ENCODE measurements at places on chromosomes 2 and 18.

GRCh38 chr2:195037045-195037444 lies 620.0 kb upstream of the SLC39A10 start:
- no peak for DNase-seq

- DNase-seq = no peak
These were observed 179.1 kb upstream of the SH3BP4 start for GRCh38 chr2:234772733-234773060.

- DNase-seq = no peak
These were observed 15.0 kb downstream of the TOGARAM2 start for GRCh38 chr2:28995765-28996750.

- no peak for DNase-seq
These were observed 113.8 kb upstream of the RGPD4 start for GRCh38 chr2:107712857-107713256.

DNA sequence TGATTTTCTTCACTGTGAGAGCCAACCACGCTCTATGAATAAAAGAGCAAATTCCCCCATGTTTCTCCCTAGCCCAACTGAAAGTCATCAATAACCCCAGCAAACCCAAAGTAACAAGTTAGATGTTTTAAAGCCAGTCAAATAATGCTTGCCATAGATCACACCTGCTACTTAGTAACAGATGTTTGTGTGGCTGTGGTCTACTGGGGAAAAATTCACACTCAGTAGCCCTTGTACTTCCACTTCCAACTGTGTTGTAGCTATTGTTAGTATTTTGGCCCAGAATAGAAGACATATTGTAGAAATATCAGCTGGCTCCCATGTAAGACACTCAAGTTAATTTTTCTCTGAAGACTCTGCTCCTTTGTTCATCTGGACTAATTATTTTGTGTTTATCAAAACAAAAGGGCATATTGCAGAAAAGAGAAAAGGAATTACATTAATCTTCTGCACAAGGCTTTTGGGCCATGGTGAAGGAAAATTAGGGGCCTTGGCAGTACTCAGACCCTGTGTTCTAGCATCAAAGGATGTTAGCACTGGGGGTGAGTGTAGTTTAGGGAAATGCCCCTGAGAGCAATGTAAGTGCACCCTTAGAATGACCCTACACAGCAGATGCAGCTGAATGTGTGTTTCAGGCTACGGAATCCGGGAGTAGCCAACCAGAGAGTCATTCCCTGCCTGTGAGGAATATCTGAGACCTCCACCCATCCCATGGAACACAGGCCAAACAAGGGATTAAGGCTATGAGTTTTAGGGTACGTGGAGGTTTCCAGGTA lies 521.9 kb downstream of the EPHA4 start:
- no peak for DNase-seq

DNA sequence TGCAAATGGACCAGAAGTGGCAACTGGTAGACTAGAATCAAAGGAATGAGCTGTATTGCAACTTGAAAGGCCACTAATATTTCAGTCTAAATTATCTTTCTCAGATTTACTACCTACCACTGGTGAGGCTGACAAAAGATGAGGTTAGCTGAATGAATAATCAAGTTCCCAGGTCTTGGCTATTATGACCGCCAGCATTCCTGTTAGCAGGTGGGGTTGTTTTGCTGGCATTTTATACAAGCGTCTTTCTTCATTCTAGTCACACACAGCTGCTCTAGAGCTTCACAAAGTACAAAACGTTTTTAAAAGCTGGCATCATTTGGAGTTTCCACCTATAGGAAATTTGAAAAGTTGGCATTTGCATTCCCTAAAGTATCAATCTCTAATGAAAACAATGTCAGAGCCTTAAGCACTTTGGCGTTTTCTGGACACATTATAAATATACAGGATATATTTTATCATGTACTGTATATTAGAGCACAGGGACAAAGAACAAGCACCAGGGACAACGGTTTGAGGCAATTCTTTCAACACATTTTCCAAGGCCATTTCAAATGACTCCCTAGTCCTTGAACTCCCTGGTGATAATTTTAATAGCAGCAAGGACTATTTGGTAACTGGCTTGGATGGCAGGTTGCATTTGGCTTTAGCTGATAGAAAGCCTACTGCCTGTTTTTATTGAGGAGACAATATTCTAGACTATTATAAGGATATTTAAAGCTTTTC lies 410.2 kb upstream of the CHST9 start:
- no peak for DNase-seq

GRCh38 chr2:235848055-235848454 lies 320.1 kb downstream of the GBX2 start:
- DNase-seq = no peak

DNA sequence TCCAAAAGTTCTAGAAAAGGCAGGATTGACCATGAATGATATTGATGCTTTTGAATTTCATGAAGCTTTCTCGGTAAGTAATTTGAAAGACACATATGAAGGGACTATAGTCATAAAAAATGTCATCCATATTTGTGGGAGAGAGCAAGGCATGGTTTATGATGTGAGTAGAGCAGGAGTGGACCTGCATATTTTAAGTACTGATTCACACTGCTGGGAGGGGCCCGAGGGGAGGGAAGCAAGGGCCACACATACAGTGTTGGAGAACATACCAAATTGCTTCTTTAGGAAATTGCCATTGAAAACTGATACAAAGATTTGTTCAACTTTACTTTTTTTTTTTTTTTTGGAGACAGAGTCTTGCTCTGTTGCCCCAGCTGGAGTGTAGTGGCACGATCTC lies 39.4 kb downstream of the HADHB start:
- DNase-seq = no peak

DNA sequence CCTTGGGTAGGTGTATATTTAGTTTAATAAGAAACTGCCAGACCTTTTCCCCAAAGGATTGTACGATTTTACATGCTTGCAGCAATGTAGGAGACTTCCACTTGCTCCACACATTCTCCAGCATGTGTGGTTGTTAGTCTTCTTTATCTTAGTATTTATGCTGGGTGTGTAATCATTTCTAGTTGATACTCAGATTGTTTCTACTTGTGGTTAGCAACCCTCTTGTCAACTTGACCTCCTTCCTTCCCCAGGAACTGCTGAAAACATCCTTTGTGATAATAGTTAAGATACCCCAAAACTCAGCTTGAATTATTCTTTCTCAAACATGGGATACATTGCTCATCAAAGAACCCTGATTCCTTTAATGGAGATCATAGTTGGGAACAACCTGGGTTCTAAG lies 37.2 kb upstream of the CYBRD1 start:
- DNase-seq = no peak

Measured in stimulated activated CD8-positive, alpha-beta memory T cell treated with anti-CD3 and anti-CD28 coated beads, Interleukin-7, amount 100 ng/mL, for 24 hours (primary cell).